Panc1 (cell line): ENCODE measurements at places on chromosomes 6 and 20.

- no peak for DNase-seq
Observed at GRCh38 chr6:82603871-82604270, 240.3 kb downstream of the TPBG start.

GRCh38 chr20:58598211-58599015, 52.7 kb upstream of the STX16 start:
- DNase-seq, result no peak

DNA sequence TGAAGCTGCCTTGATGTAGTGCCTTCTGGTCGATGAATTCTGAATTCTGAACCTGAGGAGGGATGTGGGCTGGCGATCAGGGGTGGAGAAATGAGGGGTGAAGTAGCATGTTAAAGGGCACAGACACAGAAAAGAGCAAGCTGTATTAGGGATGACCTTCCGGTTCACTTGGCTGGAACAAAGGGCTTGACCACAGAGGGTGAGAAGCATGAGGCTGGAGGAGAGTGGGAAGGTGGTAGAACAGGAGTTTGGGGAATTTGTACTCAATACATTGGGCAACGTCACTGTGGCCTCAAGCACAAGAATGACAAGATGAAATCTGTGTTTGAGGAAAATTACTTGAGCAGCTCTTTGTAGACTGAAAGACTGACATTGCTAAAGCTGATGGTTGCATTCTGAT, 155.8 kb downstream of the SOBP start:
- no peak for DNase-seq

- no peak for DNase-seq
Observed at GRCh38 chr20:35950093-35950492, 4.2 kb downstream of the SCAND1 start.

- no peak for DNase-seq
Observed at GRCh38 chr20:10360878-10361277, 73.1 kb downstream of the MKKS start.

DNA sequence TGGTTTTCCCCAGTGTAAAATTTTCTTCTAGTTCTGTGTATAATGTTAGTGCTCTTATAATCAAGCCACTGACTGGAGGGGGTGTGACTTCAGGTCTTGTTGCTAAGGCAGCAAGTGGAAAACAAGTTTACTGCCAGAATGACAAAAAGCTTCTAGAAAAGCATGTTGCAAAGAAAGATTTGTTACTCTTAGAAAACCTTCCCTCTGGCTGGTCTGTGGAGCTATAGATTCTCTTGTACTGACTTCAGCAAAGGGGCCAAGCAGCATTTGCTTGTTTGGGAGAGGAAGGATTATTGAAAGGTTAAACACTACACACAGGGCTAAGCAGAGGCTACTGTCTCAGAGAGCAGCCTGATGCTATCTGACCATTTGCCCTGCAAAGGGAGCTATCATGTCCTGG, 288.8 kb downstream of the BTBD9 start:
- no peak for DNase-seq

DNA sequence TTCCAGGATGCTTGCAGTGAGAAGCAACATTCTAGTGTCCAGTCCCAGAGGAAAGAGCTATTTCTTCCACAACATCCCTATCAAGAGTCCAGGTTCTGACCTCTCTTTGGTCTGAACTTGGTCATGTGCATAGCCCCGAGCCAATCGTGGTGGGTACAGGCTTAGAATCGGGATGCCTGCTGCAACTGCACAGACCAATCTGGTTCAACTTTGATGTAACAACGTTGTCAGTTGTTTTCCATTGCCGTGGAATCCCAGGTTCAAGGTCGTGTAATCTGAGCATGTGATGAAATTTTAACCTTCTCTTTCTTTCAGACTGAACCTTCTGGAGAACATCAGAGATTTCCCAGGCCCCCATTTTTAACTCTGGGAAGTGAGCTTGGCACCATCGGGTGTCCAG, 130.5 kb downstream of the ANKRD60 start:
- no peak for DNase-seq

DNA sequence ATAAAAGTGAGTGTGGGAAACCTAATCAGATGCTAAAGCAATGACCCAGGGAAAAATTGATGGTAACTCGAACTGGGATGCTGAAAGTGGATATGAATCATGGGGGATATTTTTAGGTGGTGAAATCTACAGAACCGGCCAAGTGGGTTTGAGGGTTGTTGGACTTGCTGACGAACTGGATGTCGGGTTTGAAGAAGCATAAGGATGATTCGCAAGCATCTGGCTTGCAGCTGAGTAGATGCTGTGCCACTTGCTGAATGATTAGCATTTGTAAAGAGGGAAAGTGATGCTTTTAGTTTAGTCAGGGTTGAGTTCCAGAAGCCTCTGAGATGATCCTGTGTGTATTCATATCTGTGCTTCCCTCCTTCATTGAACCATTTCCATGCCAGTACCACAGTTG, 54.9 kb downstream of the UBR2 start:
- no peak for DNase-seq

DNA sequence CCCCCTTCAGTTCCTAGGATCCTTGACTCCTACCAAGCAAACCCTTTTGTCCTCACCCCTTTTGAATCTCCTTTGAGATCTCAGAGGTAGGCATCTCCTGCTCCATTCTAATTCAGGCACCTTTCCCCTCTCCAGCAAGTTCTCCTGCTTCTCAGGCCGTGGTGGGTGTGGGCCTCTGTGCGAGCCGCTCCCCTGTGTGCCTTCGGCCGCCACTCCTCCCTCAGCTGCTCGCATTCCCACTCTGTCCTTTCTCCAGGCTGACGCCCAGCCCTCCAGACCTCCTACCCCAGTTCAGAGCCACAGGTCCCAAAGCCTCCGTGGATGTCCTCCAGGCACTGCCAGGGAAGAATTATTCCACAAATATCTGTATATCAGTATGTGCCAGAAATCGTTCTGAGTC, 19.7 kb upstream of the RPS6KA2 start:
- DNase-seq, result no peak

DNA sequence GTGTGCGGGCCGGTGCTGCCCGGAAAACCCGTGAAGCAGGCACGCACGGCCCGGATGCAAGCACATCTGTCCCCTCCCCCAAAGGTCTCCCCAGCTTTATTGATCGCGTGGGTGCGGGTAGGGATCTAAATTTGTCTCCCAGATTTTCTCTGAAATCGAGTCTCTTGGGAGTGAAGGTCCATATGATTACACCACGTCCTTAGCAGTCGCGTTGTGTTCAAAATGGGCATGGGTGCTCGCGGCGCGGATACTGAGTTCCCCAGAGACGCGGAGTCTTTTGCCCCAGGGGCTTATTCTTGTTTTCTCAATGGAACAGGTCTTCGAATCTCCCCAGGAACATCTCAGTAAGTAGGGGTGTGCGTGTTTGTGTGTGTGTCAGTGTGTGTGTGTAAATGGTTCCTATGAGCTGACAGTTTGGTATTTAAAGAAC, 2.8 kb upstream of the ZNF292 start:
- DNase-seq, result no peak

GRCh38 chr6:105359419-105360370, 43.2 kb downstream of the PREP start:
- no peak for DNase-seq

DNA sequence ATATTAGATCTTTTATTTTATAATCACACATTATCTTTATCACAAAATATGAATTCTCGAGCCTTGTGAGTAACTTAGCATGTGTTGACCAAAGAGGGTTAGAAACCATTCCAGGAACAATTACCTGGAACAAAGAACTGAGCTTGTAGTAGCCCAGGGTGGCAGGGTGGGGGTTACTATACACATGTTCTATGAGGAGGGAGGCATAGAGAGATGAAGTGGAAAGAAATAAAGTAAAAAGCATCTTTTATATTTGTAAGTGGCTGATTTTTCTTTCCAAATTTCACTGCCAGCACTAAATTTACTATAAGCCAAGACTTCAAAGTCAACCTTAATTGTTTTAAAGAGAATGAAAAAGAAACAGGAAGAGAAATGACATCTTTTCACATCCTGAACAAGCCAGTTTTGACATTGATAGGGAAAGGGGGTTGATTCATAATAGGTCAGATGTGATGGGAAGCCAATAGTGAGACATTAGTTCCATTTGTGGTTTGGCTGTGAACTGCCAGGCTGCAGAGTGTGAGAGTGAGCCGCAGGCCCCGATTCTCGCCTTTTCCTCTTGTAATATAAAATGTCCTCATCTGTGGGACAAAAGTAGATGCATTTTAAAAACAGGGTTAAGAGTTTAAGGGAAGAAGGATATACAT, 52.7 kb upstream of the MYB start:
- DNase-seq, result no peak

- no peak for DNase-seq
Observed at GRCh38 chr6:105862936-105863607, 223.1 kb upstream of the PRDM1 start.

- no peak for DNase-seq
Observed at GRCh38 chr20:53606364-53606985, 12.8 kb upstream of the ZNF217 start.

- DNase-seq, result no peak
Observed at GRCh38 chr6:18515767-18516166, 128.6 kb downstream of the RNF144B start.

DNA sequence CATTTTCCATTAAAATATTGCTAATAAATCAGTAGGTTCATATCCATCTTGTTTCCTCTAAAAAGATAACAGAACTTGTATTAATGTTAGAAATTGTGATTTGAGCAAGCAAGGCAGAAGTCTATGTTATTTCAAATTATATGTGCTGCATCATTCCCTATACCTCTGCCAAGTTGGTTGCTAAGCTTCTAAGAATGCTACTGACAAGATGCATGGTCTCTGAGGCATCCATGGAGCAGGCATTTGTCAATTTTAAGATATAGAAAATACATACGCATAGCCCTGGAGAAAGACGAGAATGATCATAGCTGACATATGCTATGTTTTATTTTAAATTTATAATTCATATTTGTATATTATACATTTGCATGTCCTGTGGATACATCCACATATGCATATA, 168.3 kb upstream of the THEMIS start:
- no peak for DNase-seq

- no peak for DNase-seq
Observed at GRCh38 chr6:157555455-157556143, 174.6 kb downstream of the ZDHHC14 start.

DNA sequence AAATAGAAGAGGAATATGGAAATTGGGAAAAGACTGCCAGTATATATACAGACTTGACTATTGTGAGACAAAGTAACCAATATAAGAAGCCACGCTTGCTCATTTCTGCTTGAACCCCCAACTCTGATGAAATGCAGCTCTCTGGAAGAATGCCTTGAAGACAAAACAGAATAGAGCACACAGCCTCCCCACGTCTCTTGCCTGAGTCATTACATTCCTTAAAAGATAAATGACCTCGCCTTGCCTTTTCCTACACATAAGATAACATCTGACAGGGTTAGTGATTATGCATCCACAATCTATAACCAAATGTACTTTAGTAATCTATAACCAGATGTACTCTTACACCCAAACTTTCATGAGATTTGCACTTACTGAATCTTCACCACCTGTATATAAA, 141.1 kb upstream of the EEF1E1 start:
- DNase-seq, result no peak

- no peak for DNase-seq
Observed at GRCh38 chr20:56245761-56246160, 2.8 kb upstream of the MC3R start.

- DNase-seq, result no peak
Observed at GRCh38 chr6:77568570-77568969, 84.3 kb upstream of the MEI4 start.

DNA sequence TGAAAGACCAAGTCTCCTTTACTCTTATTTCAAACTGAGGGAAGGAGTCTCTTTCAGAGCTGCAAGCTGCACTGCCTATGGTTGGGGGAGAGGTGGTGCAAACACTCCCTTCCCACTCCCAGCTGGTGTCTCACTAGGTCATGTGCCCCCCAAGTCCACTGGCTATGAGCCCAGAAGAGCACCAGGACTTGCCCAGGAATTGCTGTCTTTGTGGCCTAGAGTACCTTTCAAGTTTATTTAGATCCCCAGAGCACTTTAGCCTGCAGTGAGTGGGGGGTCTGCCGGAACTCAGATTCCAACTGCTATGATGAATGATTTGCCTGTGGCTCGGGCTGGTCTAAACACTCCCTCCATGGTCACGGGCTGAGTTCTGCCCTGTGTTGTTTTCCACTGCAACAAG, 192.6 kb upstream of the CITED2 start:
- DNase-seq, result no peak

DNA sequence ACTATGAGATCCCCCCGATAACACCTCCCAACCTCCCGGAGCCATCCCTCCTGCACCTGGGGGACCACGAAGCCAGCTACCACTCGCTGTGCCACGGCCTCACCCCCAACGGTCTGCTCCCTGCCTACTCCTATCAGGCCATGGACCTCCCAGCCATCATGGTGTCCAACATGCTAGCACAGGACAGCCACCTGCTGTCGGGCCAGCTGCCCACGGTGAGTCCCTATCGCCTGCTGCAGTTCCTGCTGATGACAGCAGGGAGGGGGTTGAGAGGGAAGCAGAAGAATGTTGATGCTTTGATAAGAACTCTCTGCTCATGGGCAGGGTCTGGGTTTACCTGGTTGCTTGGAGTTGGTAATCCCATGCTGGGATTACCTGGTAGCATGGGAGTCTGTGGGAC, 91.9 kb downstream of the TOX2 start:
- DNase-seq, result no peak

DNA sequence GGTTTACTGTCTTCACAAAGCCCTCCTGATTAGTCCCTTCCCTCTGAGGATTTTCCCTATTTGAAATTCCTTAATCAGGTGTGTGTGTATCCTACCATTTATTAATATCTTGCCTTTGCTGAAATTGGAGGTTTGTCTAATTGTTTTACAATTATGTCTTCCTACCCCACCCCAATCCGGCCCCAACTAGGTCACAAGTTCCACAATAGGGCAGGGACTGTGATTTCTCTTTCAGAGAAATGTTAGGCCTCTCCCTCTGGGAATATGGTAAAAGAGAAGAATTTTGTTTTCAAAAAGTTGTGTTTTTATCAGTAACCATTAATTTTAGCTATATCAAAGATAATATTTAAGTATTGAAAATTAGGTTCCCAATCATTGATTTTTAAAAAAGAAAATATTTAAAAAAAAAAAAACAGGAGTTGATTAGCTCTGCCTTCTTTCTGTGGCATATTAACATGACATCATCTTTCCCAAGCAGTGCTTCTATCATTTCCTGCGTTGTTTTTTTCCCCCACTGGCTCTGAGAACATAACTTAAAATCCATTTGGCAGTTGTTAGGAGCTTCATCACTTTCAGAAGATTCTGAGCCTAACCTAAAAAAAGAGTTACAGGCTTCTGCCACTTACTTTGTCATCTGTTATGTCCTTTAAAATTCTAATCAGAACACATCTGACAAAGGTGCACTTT, 36.1 kb downstream of the BLOC1S5 start:
- DNase-seq, result no peak

- DNase-seq, result no peak
Observed at GRCh38 chr20:34948030-34948429, 7.6 kb downstream of the GSS start.

- DNase-seq, result no peak
Observed at GRCh38 chr20:38857703-38858102, 52.2 kb downstream of the PPP1R16B start.

GRCh38 chr6:15893556-15894253, 230.9 kb upstream of the DTNBP1 start:
- no peak for DNase-seq

GRCh38 chr6:71982389-71982788, 96.0 kb downstream of the RIMS1 start:
- no peak for DNase-seq
